Stimulated activated naive CD8-positive, alpha-beta T cell treated with anti-CD3 and anti-CD28 coated beads, Interleukin-15, amount 100 ng/mL, for 72 hours (primary cell): ENCODE measurements at places on chromosomes 6 and 20.

GRCh38 chr6:16514249-16514648 is 247.0 kb downstream of the ATXN1 start:
- DNase-seq, result peak; percentile 29

GRCh38 chr6:42095776-42096541 is 45.6 kb downstream of the TAF8 start:
- no peak for DNase-seq

DNA sequence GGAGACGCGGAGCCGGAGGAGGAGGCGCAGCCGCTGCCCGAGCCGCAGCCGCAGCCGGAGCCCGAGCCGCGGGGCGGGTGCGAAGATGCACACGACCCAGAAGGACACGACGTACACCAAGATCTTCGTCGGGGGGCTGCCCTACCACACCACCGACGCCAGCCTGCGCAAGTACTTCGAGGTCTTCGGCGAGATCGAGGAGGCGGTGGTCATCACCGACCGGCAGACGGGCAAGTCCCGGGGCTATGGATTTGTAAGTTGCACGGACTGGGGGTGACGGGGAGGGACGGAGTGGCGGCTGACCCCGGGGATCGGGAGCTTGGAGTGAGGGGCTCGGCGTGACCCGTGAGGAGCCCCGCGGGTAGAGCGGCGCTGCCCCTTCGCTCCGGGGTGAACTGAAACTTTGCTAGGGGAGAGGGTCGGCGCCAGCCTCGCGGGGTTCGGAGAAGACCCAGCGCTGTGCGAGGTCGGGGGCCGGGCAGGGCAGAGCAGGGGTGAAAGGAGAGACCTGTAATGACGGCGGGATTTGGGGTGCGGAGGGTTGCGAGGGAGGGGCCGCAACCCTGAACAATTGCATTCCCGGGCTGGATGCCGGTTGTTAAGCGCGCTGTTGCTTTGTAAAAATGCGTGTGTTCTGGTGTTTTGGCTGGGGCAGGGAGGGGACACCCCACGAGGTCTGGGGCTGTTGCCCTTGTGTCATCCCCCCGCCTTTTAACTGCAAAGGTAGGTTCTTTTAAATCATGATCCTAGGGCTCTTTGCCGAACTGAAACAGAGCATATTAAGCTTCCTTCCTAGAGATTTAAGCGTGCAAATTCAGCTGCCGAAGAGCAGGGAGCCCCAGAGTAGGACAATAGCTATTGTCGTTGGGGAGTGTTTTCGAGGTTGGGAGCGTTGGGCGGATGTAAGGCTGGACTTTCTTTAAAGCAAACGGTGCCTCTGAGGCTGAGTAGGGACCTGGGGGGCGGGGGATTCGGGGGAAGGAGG is 628 bp downstream of the RBM24 start:
- no peak for DNase-seq

DNA sequence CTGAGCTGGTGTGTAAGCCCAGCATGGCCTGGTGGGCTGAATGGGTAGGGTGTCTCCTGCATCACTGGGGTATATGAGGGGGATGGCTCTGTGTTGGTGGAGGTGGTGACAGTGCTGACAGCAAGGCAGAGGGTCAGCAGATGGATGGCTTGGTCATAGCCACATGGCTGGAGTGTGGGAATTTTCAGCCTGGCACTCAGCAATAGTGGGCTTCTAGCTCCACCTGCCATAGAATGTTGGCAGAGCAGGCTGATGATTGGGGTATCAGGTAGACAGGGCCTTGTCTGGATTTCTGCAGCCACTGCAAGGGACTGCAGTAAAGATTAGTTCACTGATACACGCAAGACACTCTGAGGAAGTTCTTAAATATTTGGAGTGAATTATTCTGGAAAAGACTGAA is 137.5 kb upstream of the BACH2 start:
- DNase-seq, result no peak

GRCh38 chr6:45956663-45957062 is 59.0 kb downstream of the CLIC5 start:
- no peak for DNase-seq

GRCh38 chr20:54172532-54172855 is 1.3 kb downstream of the CYP24A1 start:
- no peak for DNase-seq

DNA sequence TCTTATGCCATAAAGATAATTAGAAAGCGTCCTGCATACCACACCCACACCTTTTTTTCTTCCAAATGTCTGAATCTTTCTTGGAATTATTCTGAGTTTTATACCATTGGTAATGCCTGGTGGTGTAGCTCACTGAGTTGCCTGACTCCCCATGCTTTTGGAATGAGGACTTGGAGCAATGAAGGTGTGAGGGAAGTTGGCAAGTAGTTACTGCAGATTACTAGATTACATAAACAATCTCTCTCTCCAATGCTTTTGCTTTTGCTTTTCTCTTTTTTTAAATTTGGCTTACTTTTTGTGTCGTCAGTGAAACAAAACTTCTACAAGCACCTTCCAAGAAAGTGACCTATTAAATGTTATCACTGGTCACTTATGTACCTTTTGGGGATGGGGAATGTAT is 406.1 kb upstream of the SOX4 start:
- DNase-seq, result no peak

DNA sequence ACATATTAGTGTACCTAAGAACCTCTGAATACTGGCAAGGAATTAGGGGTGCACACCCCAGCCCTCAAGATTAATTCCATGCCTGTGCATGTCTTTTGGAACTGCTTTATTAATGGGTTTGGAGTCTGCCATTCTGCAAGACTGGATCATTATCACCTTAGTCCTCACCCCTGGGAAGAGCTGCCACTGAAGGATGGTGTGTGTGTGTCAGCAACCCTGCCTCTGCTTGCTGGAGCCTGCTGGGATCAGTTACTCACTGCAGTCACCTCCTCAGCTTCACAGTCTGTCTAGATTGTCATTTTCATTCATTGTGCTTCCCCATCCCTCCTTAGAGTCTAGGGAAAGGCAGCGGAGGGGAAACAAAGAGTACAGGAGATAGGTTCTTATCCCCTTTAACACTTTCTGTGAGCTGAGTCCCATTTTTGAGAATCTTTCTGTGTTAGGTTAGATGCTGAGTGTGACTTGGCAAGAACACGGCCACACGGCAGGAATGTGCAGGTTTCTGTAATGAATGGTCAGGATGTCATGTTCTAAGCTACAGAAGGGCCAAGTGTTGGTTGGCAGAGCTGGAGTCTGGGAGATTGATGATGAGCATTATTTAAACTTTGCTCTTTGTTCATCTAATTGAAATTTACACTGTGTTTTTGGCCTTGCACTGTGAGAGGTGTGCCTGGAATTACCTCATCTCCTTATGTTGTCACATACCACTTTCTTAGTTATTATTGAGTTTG is 21.1 kb downstream of the GHRH start:
- DNase-seq, result no peak

GRCh38 chr6:159606786-159607185 is 86.3 kb downstream of the SOD2 start:
- DNase-seq, result no peak

GRCh38 chr6:7468382-7469081 is 72.9 kb upstream of the DSP start:
- DNase-seq, result no peak

DNA sequence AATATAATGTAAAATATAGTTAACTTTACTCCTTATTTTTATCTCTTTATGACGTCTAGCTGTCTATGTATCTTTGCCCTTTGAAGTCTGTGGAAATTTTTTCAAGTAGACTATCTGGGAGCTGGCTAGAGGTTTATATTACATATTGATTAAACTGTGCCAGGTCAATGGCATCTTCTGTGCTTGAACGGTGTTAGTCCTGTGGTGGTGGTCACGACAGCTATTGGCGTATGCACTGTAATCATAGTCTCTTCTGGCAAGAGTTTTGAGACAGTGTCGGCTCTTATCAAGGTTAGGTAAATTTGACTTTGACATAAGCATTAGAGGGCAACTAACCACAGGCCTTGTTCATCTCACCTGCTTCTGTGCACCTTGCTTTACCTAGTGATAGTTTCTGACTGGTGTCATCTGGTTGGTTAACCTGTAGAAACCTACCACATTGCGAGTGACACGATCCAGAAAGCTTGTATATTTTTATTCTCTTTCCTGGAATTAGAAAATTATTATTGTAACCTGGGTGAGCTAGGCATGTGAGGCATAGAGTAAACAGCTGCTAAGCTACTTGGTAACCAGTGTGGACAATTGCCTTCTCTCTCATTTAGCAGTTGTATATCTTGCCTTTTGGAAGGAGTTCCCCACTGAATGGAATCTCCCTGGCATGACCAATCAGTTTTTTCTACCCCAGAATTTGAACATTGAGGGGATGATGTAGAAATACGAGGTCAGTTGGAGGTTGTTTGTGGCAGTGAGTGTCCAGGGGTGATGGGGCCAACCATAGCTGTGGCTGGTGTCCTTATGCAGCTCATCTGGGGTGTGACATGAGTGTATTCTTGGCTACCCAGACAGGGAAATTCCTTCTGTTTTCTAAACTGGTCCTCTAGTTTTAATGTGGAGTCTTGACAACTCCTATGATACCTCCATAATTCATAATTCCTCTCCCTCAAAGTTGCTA is 45.9 kb downstream of the SH3BGRL2 start:
- DNase-seq, result no peak

- DNase-seq, result no peak
These were observed 16.7 kb upstream of the PI3 start for GRCh38 chr20:45157962-45158361.

DNA sequence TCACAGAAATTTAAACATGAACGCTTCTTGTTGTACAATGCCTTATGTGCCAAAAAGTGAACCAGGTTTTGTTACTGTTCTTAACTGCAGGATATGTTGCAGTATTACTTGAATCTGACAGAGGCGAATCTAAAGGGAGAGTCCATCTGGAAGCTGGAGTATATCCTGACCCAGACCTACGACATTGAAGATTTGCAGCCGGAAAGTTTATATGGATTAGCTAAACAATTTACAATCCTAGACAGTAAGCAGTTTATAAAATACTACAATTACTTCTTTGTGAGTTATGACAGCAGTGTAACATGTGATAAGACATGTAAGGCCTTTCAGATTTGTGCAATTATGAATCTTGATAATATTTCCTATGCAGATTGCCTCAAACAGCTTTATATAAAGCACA is 19.9 kb downstream of the SMPDL3A start:
- DNase-seq, result no peak

GRCh38 chr6:40999569-40999968 is 39.5 kb downstream of the UNC5CL start:
- DNase-seq, result no peak

DNA sequence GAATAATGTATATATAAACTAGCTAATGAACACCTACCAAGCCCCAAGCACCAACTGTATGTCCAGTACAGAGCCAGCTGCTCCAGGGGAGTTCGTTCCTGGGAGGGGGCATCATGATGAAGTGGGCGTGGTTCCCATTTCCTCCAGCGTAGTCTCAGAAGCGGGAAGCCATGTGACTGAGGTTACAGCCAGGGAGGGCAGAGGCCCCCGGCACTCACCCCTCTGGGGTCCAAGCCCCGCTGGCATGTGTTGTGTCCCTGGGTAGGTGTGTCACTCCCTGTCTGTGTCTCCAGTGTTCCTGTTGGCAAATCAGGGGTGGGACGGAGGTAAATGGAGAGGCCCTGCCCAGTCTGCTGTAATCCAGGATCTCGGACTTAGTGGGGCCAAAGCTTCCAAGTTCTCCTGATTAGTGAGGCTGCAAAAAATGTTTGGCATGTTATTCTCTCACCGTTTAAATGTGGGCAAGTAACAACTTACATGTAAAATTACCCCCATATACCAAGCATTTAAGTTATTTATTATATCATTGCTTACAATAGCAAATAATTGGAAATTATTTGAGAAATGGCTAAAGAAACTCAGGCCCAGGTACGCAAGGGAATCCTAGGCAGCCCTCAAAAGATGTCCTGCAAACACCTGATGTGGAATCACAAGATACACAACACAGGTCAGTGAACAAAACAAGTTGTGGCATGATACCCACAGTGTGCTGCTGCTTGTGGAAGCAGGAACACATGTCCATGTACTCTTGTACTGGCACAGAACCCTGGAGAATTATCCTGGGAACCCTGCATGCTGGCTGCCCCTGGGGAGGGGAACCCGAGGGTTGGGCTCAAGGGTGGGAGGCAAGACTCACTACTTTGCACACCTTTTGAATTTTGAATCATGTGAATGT is 22.2 kb downstream of the FAM110A start:
- DNase-seq, result no peak

DNA sequence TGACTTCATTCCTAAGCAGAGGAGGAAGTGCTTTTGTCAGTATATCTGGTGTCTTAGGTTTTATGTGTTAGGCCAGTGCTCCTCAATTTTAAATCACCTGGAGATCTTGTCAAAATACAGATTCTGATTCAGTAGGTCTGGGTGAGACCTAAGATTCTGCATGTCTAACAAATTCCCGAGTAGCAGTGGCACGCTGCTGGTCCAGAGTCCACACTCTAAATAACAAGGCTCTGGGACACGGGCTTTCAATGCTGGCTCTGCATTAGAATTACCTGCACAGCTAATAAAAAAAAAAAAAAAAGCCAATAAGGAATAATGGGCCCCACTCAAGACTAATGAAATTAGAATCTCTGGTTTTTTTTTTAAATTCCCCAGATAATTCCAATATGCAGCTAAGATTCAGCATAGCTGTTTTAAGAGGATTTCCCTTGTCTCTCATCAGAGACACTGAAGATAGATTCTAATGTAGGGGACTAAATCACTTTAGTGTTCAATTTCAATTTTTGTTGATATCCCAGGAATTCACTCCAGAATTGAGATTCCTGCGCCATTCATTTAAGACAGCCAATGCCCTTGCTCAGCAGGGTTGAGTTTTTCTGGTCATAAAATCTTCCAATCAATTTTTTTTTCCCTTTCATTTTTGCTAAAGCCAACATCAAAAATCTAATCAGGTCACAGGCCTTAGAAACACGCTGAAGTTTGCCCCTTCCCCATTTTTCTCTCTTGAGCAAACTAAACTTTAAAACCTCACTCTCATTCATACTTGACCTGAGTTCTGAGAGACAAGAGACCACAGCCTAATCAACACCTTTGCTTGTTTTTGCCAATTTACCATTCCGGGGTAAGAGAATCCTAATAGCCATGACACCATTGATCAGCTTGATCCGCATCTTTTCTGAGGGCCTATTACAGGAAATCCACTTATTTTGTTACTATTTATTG is 2.4 kb downstream of the TDP2 start:
- no peak for DNase-seq

GRCh38 chr6:163239572-163240340 is 174.8 kb upstream of the QKI start:
- no peak for DNase-seq

- no peak for DNase-seq
These were observed 311.4 kb downstream of the CLIC5 start for GRCh38 chr6:45704056-45704800.

DNA sequence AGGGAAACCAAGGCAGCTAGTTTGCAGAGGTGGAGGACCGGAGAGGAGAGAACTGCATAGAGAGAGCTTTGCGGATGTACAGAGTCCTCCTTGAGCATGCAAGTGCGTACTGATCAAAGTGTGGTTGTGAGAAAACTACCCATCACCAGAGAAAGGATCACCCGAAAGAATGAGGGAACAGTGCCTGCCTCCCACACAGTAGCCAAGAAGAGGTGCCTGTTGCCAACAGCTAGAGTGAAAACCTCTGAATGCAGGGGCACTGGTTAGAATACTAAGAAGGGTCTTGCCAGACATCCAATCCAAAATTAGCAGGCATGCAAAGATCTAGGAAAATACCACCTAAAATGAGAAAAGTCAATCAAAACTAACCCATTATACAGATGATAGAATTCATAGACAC is 166.6 kb upstream of the AKAP12 start:
- DNase-seq, result no peak

GRCh38 chr6:166413491-166413951 is 30.8 kb upstream of the MPC1 start:
- no peak for DNase-seq

GRCh38 chr20:40583636-40584035 is 105.4 kb downstream of the MAFB start:
- DNase-seq, result no peak
